ENCODE measurements at places on chromosomes 7 and 10.

- peak; percentile 69 for DNase-seq
Measured at GRCh38 chr7:22433710-22434460, 66.1 kb downstream of the STEAP1B start.

DNA sequence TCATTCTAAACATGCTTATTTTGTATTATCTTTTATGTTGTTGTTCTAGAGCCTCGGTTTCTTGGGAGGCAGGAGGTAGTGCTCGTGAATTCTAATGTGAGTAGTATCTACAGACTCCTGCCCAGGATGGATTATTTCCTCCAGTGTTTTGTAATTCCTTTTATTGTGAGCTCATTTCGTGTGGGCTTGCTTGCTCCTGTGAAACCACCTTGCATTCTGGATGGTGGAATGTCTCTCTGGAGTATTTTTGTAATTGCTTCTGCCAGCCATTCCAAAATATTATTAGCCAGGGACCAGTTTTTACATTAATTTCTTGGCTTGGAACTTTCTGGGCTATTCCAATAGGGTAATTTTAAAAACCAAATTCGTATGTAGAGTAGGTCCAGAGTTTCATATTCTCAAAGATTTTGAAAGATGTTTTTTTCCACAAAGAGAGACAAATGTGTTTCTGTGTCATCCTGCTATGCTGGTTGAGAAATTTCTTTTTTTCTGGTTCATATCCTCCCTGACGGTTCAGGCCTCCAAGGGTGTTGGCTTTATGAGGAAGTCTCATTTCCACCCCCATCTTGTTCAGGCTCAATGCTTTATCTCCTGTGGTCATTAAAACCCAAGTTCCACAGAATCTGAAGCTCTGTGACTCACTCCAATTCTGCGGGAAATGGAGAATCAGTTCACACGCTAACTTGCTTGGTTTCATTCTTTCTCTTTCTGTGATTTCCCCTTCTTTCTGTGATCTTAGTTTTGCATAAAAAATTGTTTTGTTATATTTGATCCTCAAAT, 41.7 kb upstream of the CALD1 start:
- DNase-seq: peak; percentile 91

DNA sequence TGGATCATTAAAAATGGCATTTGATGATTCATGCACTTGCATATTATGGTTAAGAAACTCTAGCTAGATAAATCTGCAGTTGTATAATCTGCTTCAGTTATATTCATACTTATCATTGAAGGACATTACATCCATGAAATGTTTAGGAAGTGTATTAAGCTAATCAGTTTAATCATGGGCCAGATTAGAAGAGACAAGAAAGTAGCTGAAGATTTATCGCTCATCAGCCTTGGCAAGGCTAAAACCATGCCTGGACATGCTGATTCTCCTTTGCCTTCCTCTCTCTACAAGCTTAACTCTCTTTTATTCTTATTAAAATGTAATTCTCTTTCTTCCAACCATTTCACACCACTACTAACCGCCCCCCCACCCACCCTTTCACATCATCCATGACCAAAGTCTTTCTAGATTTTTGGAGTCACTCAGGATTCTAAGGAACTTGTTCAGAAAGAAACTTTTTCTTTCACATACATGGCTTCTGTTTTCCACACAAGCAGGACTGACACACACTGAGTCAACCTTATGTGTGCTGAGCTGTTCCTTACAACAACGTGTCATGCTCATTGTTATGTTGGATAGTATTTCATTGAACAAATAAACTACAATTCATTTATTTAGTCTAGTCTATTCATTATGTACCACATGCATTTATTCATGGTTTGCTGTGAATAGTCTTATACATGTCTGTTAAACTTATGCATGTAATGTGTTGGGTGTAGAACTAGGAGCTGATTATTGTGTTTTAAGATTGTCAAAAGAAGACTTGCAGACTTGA, 227.3 kb upstream of the SP8 start:
- no peak for DNase-seq

DNA sequence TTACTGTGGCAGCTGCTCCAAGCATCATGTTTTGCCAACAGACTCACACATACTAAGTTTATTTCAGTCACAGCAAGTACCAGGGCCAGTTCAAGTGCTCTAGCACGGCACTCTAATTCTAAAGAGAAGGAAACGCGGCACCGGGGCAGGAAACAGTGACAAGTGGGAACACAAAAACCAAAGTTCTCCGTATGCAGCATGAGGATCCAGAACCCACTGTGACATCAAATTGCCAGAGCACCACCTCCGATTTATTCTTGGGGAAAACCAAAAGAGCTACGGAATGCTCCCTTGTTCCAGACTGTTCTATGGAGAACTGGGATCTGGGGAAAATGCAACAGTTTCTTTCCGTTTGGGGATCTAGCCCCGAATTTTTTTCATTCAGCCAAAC, 448 bp upstream of the PTER start:
- DNase-seq: peak; percentile 2

Data from fibroblast of mammary gland (primary cell).